ENCODE measurements at places on chromosomes 2 and 18.

DNA sequence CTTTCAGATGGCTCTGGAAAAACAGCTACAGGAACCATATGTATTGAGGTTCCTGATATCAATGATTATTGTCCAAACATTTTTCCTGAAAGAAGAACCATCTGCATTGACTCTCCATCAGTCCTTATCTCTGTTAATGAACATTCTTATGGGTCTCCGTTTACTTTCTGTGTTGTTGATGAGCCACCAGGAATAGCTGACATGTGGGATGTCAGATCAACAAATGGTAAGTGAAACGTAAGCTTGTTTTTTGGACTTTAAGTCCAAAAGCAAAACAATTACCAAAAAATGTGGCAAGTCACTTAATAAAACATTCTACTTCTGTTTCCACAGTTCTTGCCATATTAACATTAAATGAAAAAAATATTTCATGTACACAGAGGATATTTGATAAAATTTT lies 26.8 kb downstream of the DSG4 start:
- DNase-seq: no peak

DNA sequence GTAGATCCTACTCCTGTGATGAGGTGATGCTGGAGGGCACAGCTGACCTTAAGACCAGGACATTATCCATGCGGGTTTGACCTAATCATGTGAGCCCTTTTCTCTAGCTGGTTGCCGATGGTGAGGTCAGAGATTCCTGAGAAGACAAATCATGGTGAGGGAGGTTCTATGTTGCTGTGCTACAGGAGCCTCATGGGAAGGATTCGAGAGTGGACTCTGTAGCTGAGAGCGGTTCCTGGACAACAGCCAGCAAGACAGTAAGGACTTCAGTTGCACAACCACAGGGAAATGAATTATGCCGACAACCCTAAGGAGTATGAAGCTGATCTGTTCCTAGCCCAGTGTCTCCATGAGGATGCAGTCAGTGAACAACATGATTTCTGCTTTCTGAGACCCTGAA lies 80.4 kb downstream of the EPB41L3 start:
- DNase-seq: no peak

DNA sequence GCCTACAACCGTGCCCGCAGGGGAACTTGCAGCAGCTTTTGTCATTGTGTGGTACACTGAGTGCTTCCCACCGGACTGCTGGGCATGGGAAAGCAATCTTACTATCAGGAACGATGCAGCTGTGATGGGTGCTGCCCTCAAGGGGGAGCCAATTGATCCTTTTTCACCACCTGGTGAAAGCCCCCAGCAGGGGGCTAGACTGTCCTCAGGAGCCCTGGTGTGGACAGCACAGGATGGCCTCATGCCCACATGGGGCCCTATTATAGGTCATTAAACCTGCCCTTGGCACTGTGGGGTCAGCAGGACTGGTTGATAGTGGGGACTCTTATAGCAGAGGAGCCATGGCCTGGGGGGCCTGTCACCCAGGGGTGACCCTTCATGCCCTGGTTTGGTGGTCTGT lies 172.2 kb downstream of the GLI2 start:
- no peak for DNase-seq

- DNase-seq: peak; percentile 47
Observed at GRCh38 chr2:190267302-190267701, 52.3 kb downstream of the HIBCH start.

DNA sequence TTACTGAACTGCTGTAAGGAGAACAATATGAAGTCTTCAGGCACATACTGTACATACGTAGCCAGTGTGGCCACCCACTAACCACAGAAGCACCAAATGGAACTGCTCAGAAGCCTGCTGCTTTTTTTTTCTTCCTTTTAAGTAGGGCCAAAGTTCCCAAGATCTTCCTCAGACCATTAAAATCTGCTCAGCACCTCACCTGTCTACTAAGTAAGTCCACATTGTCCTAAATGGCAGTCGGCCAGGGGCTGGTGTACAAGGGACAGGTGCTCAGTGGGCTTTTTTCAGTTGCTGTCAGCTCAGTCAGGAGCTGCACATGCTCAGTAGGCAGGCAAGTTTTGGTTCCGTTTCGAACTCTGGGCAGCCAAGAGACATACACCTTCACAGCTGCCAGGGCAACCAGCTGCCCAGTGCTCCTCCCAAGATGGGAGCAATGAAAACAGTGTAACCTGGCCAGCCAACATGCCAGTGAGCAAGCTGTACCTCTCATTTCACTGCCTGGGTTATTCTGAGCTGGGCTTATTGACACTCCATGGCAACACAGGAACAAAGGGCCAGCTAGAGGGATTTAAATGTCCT lies 86.1 kb downstream of the ACVR1 start:
- DNase-seq: no peak

- DNase-seq: no peak
Observed at GRCh38 chr2:118223992-118224894, 136.0 kb downstream of the INSIG2 start.

DNA sequence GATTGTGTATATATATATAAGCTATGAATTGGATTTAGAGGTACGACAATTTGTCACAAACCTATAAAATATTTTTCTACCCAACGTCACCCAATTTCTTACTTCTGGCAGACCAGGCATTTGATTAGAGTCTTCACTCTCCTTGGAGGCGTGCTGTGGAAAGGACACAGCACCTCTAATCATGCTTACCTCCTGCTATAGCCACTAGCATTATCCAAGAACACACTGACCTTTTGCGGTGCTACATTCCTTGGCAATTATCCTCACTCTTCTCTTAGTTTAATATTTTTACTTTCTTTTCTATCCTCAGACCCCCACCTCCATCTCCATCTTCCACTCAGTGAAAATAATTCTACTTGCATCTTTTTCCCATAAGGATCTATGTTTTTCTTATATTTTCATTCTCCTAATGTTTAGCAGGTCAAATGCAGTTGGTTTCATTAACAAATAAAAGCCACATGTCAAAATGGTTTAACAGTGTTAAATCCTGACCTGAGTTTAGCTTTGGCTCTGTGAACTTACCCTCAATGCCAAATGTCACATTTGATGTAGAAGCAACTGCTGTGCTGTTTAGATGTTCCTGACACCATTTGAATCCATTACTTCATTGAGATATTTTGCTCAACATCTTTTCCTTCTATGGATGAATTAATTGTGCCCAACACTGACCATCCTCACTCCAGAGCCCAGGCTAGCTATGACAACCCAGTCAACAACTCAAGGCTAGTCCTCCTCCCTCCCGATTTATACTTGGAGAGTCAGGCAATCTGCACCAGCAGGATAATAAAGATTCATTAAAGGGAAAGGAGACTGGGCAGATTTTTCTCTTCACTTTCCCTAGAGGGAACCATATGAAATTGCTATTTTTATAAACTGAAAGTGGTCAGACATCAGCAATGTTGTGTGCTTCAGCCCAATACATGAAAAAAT lies 240.5 kb downstream of the MREG start:
- no peak for DNase-seq

GRCh38 chr2:151037434-151037833 lies 224.2 kb downstream of the RBM43 start:
- DNase-seq: no peak

GRCh38 chr2:239361311-239361642 lies 39.5 kb downstream of the HDAC4 start:
- DNase-seq: no peak

- no peak for DNase-seq
Observed at GRCh38 chr18:3651266-3651665, 201.3 kb downstream of the TGIF1 start.

GRCh38 chr2:16774091-16774490 lies 108.5 kb upstream of the CYRIA start:
- DNase-seq: no peak

- peak; percentile 85 for DNase-seq
Observed at GRCh38 chr2:67650291-67651133, 253.4 kb downstream of the ETAA1 start.

DNA sequence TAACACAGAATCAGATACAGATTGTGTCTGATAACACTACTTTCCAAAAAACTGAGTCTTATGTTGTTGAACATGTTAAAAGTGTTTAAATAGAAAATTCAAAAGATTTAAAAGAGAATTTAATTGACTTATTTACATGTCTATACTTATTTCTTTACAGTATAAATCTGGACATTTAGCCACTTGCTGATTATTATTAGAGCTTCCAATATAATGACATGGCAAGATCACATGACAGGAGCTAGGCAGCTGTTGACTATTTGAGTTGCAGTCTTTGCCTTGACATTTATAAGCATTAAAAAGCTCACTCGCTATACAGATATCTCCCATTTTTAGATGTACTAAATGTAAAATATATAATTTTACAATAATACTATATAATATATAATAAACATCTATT lies 6.4 kb upstream of the TMEFF2 start:
- no peak for DNase-seq

- DNase-seq: peak; percentile 74
Observed at GRCh38 chr2:172288603-172289002, 138.8 kb upstream of the ITGA6 start.

DNA sequence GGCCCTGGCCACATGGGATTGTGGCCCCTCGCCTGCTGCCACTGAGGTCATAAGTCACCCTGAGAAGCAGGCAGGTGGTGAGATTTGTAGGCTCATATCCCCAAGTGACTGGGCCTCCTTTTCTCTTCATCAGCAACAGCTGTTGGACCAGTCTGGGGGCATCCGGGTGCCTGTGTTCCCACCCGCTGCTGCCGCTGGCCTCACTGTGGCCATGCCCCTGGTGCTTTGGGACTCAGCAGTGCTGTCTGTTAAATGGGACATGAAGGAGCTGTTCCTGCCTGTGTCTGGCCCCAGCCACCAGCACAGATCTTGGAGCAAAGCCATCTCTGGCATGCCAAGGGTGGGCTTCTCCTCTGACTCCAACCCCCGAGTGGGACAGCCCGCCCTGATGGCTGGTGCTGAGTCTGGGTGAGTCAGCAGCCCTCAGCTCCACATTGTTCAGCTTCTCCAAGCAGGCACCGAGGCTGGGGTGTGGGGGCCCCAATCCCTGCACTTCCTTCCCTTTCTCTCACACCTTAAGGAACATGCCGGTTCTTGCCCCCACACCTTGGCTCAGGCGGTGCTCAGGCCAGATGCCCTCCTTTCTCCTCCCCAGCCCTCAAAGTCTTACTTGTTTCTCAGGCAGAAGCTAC lies 207.9 kb downstream of the GLI2 start:
- no peak for DNase-seq

DNA sequence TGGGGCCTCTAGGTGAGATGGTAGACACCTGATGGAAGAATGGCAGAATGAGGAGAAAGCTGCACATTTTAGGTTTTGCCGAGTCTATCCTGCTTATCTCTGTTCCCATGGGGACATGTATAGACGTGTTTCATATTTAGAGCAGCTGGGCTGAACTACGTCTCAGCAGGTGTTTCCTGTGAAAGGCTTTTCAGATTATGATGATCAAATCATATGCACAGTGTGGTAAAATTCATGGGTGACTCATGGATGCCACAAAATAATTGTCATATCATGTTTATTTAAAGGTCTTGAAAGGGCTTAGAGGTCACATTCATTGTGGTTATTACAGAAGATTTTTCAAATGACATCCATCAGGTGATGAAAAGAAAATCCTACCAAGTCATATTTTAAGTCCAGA lies 90.5 kb downstream of the ICOS start:
- no peak for DNase-seq

GRCh38 chr2:167935803-167936110 lies 311.6 kb downstream of the STK39 start:
- DNase-seq: no peak

- DNase-seq: no peak
Observed at GRCh38 chr18:78722929-78723710, 256.5 kb upstream of the SALL3 start.

DNA sequence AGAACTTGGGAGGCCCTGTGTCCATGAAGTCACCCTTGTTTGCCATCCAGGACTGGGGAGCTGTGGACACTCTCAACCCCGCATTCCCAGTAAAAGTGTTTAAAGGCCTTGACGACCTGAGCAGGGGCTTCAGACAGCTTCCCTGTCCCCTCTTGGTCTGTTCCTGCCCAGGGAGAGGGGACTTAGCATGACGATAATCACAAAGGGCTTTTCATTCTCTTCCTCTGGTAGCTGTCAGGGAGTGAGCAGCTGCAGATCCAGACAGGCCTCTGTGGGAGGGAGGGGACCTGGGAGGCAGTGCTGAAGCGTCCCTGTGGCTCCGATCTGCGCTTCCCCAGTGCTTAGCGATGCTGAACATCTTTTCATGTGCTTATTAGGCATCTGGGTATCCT lies 77.8 kb upstream of the HS6ST1 start:
- DNase-seq: no peak

GRCh38 chr2:233486357-233486756 lies 80.2 kb downstream of the USP40 start:
- no peak for DNase-seq

- no peak for DNase-seq
Observed at GRCh38 chr2:31078579-31079105, 59.6 kb downstream of the GALNT14 start.

- no peak for DNase-seq
Observed at GRCh38 chr2:66306483-66306882, 128.4 kb upstream of the MEIS1 start.

GRCh38 chr2:234973008-234973407 lies 21.2 kb downstream of the SH3BP4 start:
- DNase-seq: no peak

GRCh38 chr18:10562773-10563160 lies 36.9 kb downstream of the NAPG start:
- no peak for DNase-seq

DNA sequence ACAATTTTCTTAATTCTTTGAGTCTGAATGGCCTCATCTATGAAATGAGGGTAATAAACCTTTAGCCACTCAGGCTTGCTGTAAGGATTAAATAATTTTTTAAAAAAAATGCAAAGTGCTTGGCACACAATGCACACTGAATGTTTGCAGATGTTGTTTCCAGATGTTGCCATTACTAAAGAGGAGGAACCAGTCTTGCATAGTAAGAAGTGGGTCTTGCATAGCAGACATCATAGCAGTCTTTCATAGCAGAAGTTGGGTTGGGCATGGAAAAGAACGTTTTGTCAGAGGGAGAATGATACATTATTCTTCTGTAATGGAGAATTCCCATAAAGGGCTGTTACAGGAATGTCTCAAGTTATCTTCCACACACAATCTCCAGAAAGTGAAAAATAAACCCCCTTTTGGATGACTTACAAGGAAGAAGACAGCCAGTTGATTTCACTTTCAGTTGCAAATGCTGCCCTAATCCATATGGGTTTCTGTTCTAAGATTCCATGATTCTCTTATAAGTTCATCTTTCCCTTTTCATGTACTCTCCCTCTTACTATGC lies 327.7 kb downstream of the SUCLG1 start:
- no peak for DNase-seq

- no peak for DNase-seq
Observed at GRCh38 chr2:1159013-1159412, 208.4 kb downstream of the SNTG2 start.

GRCh38 chr2:156332534-156333273 lies at the start of gene NR4A2:
Gene NR4A2 (minus strand): TSS chr2:156332721. CDS start chr2:156330186, 2,535 bp downstream.
- peak; percentile 89 for DNase-seq

DNA sequence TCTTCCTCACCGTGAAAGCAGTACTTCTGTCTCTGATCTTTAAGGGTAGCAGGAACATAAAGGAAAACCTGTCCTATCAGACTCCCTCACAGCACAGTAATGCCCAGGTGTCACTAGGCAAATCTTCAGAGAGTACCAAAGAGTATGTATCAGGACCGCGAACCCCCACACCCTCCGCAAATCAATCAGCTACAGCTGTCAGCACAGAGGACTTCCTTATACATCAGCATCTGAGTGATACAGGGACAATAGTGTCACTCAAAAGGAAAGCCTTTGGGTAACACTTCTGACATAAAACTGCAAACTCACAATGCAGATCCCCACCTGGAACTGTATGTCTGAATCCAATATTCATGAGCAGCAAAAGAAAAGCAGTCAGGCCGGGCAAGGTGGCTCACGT lies 2.6 kb downstream of the AFG3L2 start:
- no peak for DNase-seq
